ENCODE measurements at places on chromosomes 13 and 19. TPM values are rescaled to one million over a fixed set of nuclear protein-coding genes. Genes with fewer than 3 reads are reported as not detected.

DNA sequence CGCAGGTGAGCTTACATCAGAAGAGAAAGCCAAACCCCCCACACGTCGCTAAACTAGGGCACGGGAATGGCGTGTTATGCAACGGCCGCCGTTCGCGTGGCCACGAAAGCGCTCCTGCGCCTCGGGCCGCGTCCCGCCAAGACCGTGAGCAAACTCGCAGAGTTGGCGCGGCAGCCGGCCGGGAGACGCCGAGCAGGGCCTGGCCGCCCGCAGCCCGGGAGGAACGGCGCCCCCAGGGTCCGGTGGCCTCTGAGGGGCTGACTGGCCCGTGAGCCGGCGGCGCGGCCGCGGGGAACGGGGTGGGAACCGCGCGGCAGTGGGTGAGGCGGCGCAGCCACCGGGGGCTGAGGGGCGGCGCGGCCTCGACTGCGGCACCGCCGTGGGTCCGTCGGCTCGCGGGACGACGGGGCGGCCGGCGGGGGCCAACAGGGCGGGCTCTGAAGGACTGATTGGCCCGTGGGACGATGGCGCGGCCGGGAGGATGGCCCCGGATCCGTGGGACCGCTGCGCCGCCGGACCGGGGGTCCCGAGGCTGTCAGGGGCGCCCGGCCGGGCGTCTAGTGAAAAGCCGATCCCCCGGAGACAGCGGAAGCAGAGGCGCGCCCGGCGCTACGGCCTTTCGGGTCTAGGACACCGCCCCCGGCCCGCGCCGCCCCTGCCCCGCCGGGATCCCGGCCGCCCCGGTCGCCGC, 903 bp downstream of the LATS2 start:
- DNase-seq = peak; percentile 58

DNA sequence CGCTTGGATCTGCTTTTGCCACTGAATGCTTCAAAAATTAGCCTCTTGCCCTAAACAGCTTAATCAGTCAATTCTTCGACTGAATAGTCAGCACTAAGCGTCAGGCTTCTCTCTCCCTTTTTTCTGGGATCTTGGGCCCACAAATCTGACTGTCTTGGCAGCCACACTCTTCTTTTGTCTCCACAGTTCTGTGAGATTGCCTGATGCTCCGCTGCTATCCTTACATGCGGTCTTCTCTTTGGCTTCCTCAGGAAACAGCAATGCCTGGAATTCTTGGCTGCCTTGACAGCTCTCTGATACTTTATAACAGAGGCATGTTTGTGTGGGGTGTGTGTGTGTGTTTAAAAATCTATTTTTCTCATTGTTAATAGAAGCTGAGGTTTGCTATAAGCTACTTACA, 32.6 kb downstream of the ERCC5 start:
- DNase-seq = no peak

GRCh38 chr19:40596608-40597328, 4.4 kb upstream of the LTBP4 start:
- DNase-seq = peak; percentile 40

DNA sequence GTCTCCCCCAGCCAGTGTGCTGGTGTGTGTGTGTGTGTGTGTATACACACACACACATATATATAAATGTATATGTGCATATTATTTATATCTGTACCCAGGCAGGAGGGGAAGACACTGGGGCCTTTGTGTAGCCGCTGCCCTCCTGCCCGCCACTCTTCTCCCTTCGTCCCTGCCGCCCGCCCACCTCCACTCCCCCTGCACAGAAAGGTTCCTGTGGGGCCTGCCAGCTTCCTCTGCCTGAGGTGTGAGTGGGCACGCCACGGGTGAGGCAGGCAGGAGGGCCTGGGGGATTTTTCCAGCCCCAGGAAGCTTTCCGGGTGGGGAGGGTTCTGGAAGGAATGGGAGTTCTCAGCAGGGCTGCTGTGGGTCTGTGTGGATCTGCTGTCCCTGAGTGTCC, 6.9 kb downstream of the IRF2BP1 start:
- no peak for DNase-seq

The TNFSF13B gene
- 6.9 TPM for polyA plus RNA-seq

- no peak for DNase-seq
These were observed 20.8 kb downstream of the DPF1 start for GRCh38 chr19:38203197-38203596.

The OR10H5 gene
- polyA plus RNA-seq = not detected

GRCh38 chr13:26468265-26468801, 89.2 kb upstream of the WASF3 start:
- DNase-seq = no peak

The SOX21 gene
- not detected for polyA plus RNA-seq

DNA sequence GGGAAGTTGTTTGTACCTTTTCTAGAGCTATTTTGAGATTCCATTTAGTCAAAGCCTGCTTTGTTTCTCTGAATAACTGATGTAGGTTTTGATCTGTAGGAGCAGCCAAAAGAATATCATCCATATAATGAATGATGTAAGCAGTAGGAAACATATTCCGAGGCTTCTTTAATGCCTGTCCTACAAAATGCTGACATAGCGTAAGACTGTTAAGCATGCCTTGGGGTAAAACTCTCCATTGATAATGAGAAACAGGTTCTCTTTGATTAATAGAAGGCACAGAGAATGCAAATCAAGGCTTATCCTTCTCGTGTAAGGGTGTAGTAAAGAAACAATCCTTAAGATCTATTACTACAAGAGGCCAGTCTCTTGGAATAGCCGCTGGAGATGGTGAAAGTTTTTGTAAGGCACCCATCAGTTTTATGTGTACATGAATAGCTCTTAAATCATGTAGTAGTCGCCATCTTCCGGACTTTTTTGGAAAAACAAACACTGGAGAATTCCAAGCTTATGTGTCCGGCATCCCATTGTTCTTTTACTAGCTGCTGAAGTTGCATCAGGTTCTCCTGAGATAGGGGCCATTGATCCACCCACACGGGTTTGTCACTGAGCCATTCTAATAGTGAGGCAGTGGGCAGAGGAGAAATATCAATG, 13.5 kb downstream of the FPR3 start:
- no peak for DNase-seq

DNA sequence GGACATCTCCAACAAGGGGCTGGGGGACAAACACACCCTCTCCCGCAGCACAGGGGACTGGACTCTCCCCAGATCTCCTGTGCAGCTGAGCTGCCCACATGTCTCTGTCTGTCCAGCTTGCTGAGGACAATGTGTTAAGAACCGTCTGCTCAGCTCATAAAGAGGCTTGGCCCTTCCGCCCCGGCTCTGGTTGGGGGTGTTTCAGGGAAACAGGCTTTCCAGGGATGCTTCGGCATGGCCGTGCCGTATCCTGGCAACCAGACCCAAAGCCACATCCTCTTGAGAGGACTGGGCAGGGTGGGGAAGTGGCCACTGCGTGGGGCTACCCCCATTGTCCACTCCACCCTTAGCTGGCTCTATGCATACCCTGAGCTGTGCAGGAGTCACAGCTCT, 41.1 kb upstream of the CHST8 start:
- DNase-seq = no peak

The AP1M2 gene
- 238 TPM for polyA plus RNA-seq

The ADAMTSL5 gene
- polyA plus RNA-seq = 24.8 TPM

- DNase-seq = no peak
These were observed 24.4 kb downstream of the PLA2G4C start for GRCh38 chr19:48085904-48086864.

DNA sequence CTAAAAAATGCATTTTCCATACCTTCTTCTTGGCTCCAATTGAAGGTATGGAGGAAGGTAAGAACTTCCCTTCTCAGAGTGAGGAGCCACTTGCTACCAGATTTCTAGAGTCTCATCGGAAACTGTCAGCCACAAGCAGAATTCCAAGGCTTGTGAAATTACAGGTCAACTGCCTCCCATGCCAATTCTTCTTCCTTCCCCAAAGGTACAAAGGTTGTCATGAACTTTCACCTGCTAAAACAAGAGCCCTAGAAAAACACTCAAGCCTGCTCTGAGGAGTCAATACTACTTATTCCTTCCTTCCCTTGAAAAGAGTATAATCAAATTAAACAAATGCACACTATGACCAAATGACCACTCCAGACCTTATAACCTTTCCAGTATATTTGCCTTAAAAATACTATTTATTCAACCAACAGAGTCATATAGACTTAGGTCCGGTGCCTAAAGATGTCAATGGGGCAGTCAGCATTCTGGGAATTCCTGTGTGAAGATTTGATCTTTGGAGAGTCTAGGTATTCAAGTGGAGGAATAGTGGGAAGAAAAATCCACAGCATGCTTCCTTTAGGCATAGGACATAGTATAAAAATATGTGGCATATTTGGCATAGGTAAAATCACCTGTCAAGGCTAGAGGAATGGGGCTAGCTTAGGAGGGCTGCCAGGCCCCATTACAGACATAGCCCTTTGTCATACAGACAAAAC, 539.3 kb downstream of the LIG4 start:
- no peak for DNase-seq

GRCh38 chr13:111636804-111637203, 316.4 kb downstream of the TEX29 start:
- DNase-seq = no peak
